ENCODE measurements at places on chromosomes 6 and 20.

DNA sequence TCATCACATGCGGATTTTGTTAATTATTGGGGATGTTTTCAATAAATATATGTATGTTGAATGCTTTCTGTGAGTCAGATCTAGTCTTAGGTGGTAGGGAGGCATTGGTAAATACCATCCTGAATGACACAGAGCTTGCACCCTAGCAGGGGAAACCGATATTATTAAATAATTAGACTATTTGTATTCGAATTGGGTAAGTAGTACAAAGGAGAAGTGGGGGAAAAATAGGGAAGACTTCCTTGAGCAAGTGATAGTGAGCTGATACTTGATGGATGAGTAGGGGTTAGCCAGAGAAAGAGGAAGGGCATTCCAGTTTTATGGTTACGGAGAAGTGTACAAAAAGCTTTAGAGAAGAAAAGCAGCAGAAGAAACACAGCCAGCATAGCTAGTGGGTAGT lies 1.5 kb downstream of the RIOK1 start:
- no peak for DNase-seq

DNA sequence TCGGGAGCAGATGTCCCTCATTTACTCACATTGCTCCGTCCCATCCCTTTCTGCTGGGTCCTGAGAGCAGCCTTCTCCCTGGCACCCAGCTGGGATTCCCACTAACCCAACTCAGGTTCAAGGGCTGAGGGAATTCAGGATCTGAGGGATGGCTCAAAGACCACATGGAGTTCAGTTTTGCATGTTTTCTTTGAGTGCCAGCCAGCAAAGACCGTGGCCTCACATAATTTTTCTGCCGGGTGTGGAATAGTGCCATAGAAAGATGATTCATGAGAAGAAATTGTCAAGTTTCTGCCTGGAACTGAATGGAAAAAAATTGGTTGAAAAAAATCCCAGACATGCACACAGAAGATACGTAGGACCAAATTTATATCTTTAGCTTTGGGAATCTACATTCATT lies 168.6 kb downstream of the CD83 start:
- no peak for DNase-seq

DNA sequence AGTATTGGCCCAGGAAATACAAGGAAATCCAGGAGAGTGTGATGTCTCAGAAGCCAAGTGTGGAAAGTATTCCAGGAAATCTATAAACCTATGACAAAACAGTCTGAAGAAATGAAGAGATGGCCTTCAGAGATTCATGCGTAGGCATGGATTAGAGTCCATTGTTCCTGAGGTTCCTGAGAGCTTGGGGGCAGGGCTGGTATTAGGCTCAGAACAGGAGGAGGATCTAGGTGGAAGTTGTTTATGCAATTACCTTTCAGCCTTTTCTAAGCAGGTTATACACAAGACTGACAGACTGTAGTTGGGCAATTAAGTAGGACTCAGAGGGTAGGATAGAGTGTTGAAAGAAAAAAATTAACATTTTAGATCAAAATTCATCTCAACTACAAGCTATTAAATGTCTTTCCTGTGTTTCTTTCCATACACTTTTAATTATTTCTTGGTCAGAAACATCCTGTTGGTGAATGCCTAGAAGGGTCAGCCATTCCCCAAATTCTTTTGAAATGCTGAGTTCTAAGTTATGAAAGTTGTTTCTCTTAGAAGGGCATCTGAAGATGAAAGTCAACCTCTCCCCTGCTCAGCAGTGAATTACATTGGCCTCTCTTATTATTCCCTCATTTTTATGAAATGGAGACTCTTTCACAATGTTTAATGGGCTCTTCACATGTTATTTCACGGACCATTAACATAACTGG lies 201.2 kb upstream of the MYLIP start:
- no peak for DNase-seq

DNA sequence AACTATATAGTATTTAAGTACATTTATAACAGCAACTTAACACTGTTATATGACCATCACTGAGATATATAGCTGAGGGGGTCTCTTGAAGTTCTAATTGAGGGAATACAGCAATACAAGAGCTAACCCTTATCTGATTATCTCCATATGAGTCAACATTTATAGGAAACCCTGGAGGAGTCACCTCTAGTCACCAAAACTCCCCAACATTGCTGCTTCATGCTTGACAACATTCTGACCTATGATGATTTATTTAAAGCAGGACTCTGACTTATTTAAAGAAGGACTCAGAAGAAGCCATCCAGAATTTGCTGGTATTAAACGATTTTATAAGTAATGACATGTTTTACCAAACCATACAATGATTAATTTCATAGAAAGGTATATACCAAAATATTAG lies 182.6 kb upstream of the NOX3 start:
- DNase-seq, result no peak

- DNase-seq, result no peak
Observed at GRCh38 chr20:21564127-21564773, 50.4 kb upstream of the NKX2-2 start.

GRCh38 chr20:2469991-2470422 lies 582 bp downstream of the SNRPB start:
- peak; percentile 20 for DNase-seq

- no peak for DNase-seq
Observed at GRCh38 chr6:16087386-16087785, 41.5 kb upstream of the MYLIP start.

GRCh38 chr6:40550202-40551101 lies 36.7 kb downstream of the LRFN2 start:
- no peak for DNase-seq

- DNase-seq, result no peak
Observed at GRCh38 chr20:61941721-61942405, 123.8 kb downstream of the TAF4 start.

- no peak for DNase-seq
Observed at GRCh38 chr6:131946992-131947955, 3.9 kb downstream of the CCN2 start.

- no peak for DNase-seq
Observed at GRCh38 chr6:79031821-79032590, 46.0 kb downstream of the PHIP start.

DNA sequence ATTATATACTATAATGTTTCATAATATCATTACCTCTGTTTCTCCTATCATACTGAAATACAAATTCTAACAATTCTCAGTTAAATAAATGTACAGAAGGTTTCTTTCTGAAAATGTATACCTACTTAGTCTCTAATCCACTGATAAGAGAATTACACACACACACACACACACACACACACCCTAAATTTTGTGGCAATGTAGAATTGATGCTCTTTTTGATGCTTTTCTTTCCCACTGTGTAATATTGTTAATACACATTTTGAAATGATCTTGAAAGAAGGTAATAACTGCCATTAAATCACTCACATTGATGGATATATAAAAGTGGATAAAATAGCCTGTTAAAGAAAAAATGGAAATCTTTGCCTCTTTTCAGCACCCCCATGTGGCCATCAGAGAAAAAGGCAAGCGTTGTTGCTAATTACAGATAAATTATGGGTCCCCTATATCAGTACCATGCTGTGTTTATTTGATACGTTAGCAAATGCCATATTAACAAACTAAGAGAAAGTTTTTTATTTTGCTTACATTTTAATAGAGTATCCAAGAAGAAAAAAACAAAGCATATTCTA lies 76.6 kb upstream of the VGLL2 start:
- DNase-seq, result peak; percentile 10

DNA sequence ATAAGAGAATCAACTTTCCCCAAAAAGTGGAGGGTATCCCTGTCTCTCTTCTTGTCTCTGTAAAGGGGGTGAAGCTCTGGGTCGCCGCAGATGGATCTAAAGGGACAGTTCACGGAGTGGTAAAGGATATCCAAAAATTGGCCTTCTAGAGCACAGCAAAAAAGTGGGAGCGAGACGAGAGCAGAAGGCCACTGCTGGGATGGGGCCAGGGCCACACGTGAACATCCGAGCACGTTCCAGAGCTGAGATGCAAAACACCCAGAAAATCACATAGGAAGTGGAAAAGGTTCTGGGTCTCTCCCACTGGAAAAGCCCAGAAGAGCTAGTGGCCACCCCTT lies 837 bp downstream of the TRAM2 start:
- DNase-seq, result no peak

- DNase-seq, result no peak
Observed at GRCh38 chr6:161354276-161354840, 80.5 kb upstream of the AGPAT4 start.

DNA sequence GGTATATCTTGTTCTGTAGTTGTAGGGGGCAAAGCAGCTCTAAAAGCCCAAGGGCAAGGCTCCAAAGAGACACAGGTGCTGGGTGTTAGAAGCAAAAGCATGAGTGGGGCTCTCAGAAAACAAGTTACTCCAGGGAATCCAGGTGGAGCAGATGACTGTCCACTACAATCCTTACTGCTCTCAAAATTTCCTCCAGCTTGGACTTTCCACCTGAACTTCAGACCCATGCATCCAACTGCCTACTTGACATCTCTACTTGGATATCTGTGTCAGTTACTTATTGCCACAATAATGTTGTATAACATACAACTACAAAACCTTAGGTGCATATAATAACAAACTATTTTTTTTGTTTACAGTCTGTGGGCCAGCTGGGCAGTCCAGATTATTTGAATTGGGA lies 22.8 kb upstream of the DTNBP1 start:
- DNase-seq, result no peak

DNA sequence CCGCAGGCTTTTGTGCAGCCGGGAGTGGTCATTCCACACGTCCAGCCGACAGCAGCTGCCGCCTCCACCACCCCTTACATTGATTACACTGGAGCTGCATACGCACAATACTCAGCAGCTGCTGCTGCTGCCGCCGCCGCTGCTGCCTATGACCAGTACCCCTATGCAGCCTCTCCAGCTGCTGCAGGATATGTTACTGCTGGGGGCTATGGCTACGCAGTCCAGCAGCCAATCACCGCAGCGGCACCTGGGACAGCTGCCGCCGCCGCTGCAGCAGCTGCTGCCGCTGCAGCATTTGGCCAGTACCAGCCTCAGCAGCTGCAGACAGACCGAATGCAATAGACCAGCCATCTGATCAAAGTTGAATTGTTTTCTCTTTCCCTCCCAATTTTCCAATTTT lies 10.6 kb downstream of the RBM24 start:
- DNase-seq, result no peak

DNA sequence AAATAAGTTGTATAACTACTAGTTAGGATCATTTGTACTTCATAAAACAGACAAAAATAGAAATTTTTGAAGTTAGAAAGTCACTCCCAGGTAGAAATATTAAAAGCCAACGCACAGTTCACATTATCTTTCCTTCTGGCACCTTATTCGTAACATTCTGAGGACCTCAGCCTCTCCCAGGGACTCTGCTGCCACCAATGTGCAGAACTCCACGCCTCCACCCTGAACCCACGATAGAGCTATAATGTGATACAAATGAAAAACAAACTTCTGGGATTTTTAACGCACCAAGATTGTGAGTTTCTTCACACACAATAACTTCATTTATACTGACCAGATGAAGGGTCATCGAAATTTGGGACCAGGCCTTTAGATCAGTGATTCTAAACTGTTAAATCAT lies 9.5 kb downstream of the BMP7 start:
- no peak for DNase-seq

DNA sequence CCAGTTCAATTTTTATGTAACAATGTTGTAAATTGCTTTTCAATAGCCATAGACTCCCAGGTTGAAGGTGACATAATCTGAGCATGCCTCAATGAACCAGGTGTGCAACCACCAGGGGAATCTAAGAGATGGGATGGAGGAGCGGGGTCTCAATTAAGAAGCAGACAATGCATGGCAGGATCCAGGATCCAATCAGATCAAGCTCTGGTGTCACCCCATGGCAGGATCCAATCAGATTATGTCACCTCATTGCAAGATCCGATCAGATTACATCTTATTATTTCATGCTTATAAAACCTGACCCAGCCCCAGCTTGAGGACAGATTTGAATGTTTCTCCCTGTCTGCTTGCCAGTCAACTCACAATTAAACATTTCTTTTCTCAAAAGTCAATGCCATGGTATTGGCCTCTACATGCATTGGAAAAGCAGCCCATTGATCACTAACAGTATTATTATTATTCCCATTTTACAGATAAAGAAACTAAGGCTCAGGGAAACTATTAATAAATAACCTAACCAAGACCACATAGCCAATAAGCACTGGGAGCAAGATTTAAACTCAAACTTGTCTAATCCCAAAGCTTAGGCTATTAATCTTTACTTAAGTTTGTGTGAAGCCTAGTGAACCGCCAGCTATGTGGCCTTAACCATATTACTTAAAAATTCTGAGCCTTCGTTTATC lies 14.3 kb upstream of the SIRT5 start:
- no peak for DNase-seq

GRCh38 chr6:41442352-41442672 lies 103.9 kb upstream of the FOXP4 start:
- no peak for DNase-seq

- DNase-seq, result peak; percentile 5
Observed at GRCh38 chr6:29516108-29516507, 28.4 kb upstream of the MAS1L start.

DNA sequence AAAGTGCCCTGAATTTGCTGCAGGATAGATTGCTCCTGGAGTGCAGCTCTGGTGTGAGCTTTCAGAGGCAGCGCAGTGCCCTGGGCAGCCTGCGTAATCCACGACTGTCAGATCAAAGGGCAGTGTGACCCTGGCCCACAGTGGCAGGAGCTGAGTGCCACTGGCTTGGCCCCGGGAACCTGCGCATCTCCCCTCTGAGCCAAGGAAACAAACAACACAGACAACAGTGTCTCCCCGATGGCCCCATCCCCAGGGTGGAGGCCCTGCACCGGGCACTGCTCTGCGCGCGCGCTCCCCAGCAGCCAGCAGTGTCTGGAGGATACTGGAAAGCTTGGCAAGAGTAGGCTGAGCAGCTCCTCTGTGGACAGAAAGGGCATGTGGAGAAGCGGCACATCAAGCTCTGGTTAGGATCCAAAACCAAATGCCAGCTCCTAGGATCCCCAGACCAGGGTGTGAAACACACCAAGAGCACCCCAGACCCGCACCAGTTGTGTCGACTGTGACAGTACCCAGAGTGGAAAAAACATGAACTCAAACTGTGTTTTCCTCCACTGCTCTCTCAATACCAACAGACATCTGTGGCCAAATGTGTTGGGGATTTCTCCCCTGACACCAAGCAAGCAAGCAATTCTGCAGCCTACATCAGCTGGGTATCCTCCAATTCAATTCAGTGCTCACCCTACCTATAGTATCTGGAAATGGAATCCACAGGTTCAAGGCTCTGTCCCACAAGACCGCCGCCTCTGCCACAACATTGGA lies 26.7 kb downstream of the RBCK1 start:
- no peak for DNase-seq

- DNase-seq, result no peak
Observed at GRCh38 chr6:43054206-43054943, 724 bp upstream of the CUL7 start.

- DNase-seq, result no peak
Observed at GRCh38 chr6:18165751-18166150, 10.5 kb downstream of the KDM1B start.

GRCh38 chr20:4820806-4821518 lies 99.3 kb downstream of the PRND start:
- peak; percentile 14 for DNase-seq

DNA sequence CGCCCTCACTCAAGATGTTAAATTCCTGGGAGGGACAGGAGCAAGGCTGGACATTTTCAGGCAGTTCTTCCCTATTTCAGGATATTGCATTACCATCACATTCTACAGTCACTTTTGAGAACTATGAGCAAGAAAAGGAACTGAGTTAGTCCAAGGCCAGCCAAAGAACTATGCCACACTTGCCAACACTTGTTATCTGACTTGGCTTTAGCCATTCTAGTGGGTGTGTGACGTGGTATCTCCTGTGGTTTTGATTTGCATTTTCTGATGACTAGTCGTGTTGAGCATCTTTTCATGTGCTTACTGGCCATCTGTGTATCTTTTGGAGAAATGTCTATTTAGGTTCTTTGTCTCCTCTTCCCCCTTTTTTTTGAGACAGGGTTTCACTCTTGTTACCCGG lies 12.0 kb downstream of the XRN2 start:
- no peak for DNase-seq
